ENCODE measurements at places on chromosomes 7 and 10.

DNA sequence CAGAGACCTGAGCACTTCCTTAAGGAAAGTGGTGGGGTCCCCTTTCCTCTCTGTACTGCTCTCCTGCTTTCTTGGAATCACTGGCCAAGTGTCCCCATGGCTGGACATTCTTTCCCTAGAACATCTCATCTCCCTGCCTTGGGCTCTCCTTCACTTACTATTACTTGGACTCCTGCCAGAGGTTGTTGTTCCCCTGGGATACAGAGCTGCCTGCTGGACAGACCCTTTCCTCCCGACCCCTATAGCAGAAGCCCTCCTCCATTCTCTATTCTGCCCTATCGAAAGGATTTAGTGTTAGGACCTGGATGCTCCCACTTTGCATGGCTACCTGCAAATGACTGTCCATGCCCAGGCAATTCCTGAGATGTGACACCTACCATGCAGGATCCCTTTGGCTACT lies 164.3 kb upstream of the PODXL start:
- DNase-seq, result no peak

DNA sequence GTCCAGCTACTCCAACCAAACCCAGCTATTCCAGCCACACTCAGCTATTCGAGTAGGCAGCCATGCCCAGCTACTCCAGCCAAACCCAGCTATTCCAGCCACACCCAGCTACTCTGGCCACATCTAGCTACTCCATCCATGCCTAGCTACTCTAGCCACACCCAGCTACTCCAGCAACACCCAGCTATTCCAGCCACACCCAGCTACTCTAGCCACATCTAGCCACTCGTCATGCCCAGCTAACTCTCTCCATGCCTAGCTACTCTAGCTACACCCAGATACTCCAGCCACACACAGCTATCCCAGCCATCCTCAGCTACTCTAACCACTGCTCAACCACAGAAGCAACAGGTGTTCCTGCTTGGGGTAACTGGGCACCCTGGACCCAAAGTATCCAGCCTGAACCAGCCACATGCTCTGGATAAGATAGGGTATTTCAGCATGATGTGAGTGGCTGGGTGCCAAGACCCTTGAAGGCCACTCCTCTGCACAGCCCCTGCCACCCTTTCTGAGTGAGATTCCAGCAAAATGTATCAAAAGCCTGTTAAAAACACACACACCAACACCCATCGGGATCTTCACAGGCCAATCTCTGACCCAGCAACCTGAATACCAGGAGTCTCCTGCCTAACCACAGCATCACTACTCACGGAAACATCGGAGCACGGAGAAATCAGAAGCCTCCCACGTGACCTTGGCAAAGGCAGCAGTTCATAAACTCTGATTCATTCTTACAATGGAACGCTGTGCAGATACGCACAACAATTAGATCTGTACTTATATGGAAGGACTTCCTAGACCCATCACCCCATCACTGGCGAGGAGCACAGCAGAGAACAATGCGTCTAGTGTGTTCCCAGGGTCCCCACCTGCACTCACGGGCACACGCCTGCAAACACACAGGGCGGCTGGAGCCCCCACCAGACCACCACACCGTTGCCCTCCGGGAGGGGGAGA lies 51.8 kb upstream of the DNAAF5 start:
- DNase-seq, result no peak

GRCh38 chr10:11326241-11326640 lies 285.2 kb downstream of the USP6NL start:
- DNase-seq, result no peak

DNA sequence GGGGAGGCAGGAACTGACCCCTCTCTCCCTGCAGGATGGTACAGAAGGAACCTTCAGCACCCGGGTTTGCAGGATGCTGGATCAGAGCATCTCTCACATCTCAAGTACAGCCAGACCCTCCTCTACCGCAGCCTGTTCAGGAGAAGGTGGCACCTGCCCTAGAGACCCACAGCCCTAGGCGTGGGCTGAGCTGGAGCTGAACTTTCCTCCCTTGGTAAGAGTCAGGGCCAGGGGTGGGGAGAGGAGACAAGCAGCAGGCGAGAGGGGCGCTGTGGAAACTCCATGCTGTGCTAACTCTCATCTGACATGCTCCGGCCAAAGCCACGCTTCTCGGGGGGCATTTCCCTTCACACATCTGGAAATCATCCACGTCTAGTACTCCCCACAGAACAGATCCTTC lies 154.4 kb downstream of the DIP2C start:
- DNase-seq, result no peak

DNA sequence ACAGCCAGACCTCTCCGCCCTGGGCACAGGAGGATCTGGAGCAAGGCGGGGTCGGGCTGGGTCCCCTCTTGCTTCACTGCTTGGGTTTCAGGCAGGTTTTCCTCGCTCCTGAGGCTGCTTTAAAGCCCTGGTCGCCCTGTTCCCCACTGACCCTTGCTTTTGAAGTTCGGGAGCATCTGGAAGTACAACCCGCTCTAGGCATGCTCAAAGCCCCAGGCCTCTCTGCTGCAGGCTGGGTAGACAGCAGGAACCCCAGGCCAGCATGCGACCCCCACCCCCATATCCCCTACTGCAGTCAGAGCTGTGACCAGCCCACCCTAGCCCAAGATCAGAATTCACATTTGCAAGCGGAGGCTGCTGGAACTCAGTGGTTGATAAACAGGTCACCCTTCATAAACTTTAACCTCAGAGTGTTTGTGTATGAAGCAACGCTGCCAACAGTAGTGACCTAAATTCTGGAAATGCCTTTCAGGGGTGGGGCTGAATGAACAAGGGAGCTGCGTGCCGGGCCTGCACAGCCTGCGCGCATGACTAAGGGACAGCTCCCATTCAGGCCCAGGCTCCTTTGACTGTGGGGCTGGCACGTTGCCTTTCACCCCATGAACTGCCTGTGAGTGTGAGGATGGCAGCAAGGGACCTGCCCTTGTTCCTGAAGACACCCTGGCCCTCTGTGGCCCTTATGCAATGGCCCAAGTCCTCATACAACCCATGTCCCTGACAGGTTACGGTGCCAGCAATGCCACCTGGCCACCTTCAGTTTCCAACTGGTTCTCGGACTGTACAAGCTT lies 52.5 kb downstream of the PROSER2 start:
- DNase-seq, result no peak

DNA sequence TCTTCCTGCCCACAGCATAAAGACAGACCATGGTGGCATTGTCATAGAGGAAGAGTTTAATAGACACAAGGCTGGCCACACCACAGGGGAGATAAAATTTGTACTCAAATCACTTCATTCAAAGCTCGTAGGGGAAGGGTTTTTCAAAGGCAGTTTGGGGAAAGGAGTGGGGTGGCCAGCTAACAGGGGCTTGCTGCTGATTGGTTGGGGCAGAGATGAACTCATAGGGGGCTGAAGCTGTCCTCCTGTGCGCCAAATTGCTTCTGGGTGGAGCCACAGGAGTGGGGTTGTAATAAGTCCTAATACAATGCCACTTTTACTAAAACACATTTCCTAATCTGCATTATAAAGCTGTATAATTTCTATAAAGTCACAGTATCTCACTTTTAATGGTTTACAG lies 22.5 kb downstream of the PDZD8 start:
- DNase-seq, result no peak

DNA sequence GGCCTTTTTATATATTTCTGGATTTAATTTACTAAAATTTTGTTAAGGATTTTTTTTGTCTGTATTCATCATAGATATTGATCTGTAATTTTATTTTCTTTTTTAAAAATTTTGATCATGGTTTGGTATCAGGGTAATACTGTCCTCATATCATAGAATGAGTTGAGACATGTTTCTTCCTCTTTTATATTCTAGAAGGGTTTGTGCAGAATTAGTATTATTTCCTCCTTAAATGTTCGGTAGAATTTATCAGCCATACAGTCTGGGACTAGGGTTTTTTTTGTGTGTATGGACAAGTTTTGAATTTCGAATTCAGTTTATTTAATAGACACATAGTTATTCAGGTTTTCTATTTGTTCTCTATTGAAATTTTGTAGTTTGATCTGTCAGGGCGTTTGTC lies 54.0 kb downstream of the SHOC2 start:
- DNase-seq, result no peak

DNA sequence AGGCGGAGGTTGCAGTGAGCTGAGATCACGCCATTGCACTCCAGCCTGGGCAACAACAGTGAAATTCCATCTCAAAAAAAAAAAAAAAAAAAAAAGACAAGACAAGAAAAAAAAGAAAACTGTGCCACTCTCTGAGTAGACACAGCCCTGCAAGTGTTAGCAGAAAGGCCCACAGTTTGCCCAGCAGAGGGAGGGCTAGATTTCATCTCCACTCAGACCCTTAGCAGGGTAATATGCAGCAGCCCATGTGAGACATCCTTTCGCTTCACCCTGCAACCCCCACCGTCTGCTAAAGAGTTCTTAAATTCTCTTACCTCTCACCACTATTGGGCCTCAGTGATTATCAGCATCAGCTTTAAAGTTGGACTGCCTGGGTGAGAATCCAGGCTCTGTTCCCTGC lies 38.2 kb downstream of the CTNNA3 start:
- DNase-seq, result no peak

- no peak for DNase-seq
Measured at GRCh38 chr7:111736552-111736874, 174.2 kb upstream of the IMMP2L start.

- no peak for DNase-seq
Measured at GRCh38 chr7:68433462-68434070, 1164.7 kb upstream of the AUTS2 start.

GRCh38 chr10:110485541-110485940 lies 12.2 kb upstream of the DUSP5 start:
- no peak for DNase-seq

GRCh38 chr7:127527561-127527960 lies 57.8 kb downstream of the GCC1 start:
- no peak for DNase-seq

- peak; percentile 35 for DNase-seq
Measured at GRCh38 chr10:30384701-30385201, 35.7 kb upstream of the MTPAP start.

- peak; percentile 55 for DNase-seq
Measured at GRCh38 chr7:27901028-27901760, 161.2 kb downstream of the TAX1BP1 start.

DNA sequence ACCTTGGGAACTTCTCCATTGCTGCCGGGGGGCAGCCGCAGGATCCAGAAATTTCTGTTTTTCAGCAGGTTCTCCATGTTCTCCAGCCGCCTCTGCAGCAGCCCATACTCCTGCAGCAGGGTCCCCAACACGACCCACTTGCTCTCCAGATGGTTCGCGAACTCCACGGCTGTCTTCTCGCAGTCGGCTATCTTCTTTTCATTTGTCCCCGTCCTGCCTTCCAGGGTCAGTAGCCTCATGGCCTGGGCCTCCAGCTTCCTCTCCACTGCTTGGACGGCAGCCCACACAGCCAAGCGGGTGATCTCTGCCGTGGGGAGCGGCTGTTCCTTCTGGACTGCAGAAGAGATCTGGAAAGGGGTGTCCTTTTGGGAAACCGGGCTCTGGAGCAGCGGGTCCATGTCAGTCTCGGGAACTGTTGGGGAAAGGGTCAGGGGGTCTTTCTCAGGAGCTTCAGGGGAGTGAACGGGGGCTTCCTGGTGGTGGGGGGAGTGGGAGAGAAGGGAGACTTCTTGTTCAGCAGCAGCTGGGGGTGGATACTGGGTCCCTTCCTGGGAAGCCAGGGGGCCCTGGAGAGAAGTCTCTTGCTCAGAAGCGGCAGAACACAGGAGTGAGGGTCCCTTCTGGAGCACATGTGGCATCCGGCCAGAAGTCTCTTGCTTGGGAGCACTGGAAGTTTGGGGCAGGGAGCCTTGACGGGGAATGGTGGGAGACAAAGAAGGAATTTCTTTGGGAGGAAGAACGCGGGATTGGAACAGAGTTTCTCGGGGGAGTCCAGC lies 5.5 kb downstream of the ZNF777 start:
- no peak for DNase-seq

GRCh38 chr7:128795129-128795528 lies 3.4 kb downstream of the CCDC136 start:
- DNase-seq, result no peak

DNA sequence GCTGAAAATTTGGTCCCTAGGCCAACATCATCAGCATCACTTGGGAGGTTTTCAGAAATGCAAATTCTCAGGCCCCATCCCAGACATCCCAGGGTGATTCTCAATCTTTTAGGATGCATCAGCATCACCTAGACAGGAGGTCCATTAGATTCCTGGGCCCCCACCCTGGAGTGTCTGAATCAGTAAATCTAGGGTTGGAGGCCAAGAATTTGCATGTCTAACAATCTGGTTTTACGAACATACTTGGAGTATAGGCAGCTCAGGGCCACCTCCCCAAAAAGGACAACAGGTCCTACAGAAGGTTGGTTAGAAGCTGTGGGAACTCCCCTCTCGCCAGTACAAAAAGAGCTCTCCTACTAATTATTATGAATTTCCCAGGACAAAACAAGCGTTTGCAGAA lies 15.5 kb downstream of the ZC3HAV1 start:
- no peak for DNase-seq

GRCh38 chr7:55570939-55571338 lies 1.4 kb downstream of the VOPP1 start:
- DNase-seq, result no peak

- DNase-seq, result no peak
Measured at GRCh38 chr10:91022390-91022789, 101.5 kb upstream of the ANKRD1 start.

DNA sequence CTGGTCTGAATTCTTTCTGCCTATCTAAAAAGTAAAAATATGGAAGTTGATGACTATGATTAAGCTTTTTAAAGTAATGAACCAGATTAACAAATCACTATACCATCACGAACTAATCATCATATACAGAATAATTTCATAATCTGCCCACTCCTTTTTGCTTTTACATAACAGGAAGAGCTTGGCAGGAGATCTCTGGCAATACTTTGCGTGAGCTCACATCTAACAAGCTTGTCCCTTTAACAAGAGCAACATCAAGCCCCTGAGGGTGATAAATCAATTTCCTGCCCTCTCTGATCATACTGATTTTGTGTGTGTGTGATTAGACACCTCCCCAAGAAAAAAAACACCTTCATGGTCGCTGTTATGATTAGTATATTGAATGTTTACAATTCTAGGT lies 143.5 kb upstream of the ASAH2 start:
- DNase-seq, result no peak

DNA sequence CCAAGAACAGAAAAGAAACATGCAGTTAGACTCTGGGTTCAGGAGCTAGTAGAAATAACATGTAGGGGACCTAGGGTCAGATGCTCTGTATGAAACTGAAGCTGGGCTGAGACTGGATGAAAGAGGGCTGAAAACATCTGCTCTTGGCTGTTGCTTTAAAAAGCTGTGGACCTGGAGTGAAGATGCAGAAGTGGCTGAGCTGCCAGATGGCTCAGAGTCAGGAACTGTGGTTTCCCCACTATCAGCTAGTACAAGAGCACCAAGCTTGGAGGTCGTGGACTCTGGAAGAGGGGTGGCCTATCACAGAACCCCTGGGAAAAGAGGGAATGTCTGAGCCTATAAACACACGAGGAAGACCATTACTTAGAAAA lies 5.9 kb downstream of the ADK start:
- DNase-seq, result no peak

DNA sequence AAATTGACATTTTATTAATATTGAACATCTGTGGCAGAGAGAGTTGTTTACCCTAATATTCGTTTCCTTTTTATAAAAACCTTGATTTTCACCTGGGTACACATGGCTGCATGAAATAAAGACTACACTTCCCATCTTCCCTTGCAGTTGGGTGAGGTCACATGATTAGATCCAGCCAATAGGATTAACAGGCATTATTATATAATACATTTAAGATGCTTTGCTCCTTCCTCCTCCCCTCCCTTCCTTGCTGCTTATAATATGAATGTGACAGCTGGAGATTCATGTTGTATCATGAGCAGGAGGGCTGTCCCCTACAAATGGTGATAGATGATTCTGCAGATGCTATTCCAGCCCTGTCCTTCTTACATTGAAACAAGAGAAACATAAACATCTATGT lies 146.6 kb downstream of the SH2D4B start:
- DNase-seq, result no peak

- no peak for DNase-seq
Measured at GRCh38 chr7:144027070-144027469, 21.7 kb upstream of the OR2A5 start.
